ENCODE measurements at places on chromosomes 1 and 21.

GRCh38 chr1:17829579-17829978 lies 74.4 kb downstream of the ACTL8 start:
- no peak for DNase-seq

GRCh38 chr1:2318314-2319278 lies 72.8 kb downstream of the MORN1 start:
- no peak for DNase-seq

DNA sequence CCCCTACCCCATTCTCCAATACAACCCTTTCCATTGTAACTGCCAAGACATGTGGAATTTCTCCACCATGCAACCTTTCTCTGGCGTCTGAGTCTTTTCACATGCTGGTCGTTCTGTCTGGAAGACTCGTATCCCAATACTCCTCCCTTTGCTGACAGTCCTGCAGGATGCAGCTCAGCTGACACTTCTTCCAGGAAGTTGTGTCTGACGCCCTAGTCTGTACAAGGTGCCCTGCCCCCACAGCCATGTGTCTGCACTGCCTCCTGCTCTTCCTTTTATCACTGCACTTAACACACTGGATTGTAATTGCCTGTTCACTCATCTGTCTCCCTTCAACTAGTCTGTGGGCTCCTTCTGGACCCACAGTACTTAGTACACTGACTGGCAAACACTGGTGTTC lies 188.0 kb downstream of the LMX1A start:
- DNase-seq, result no peak

GRCh38 chr1:23202263-23202749 lies 15.0 kb downstream of the HTR1D start:
- peak; percentile 28 for DNase-seq

DNA sequence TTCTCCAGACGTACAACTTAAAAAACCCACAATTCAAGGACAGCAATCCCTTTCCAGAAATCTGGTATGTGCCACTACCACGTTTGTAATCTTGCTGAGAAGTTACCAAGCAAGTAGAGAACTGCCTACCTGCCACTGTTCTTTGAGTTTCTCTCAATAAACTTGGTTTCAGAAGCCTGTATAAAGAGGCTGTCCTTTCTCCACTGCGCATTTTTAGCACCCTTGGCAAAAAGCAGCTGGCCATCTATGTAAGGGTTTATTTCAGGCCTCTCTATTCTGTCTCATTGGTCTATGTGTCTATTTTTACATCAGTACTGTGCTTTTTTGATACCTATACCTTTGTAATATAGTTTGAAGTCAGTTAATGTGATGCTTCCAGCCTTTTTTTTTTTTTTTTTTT lies 665.1 kb upstream of the BRINP3 start:
- no peak for DNase-seq

- DNase-seq, result no peak
Measured at GRCh38 chr1:3119725-3120124, 50.7 kb downstream of the PRDM16 start.

GRCh38 chr1:59198564-59198963 lies 98.3 kb upstream of the FGGY start:
- no peak for DNase-seq

Data from H4 (cell line).